Activated T-cell treated with anti-CD3 and anti-CD28 coated beads, Interleukin-2, amount 50 U/mL, for 72 hours (primary cell): ENCODE measurements at places on chromosomes 5 and 9.

DNA sequence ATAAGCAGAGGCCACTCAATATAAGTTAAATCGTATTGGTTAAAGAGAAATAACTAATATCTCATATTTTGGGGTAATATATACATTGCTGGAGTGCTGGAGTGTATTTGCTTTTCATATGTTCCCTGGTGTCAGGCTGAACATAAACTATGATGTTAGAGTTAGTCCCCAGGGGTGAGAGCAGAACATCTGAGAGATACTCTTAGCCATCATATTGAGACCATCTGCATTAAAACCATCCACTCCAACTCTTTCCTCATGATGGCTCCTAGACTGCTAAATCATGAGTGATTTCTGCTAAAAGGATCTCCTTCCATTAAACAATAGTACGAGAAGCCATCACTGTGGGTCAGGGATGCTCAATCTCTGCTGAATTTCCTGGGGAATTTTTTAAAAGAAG is 436.2 kb downstream of the DTWD2 start:
- no peak for DNase-seq

DNA sequence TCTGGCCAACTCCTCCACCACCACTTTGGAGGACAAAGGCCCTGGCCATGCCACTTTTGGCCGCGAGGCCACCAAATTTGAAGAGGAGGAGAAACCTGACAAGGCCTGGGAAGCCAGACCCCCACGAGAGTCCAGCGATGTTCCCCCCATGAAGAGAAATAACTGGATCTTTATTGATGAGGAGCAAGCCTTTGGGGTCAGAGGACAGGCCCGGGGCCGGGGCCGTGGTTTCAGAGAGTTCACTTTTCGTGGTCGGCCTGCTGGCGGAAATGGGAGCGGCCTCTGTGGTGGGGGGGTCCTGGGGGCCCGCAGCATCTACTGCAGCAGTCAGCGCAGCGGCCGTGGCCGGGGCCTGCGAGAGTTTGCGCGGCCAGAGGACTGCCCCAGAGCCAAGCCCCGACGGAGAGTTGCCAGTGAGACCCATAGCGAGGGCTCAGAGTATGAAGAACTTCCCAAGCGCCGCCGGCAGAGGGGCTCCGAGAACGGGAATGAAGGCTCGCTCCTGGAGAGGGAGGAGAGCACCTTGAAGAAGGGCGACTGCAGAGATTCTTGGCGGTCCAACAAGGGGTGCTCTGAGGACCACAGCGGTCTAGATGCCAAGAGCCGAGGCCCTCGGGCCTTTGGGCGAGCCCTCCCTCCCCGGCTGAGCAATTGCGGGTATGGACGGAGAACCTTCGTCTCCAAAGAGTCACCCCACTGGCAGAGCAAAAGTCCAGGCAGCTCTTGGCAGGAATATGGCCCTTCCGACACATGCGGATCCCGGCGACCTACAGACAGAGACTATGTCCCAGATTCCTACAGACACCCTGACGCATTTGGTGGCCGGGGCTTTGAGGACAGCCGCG is 27.4 kb upstream of the POMT1 start:
- DNase-seq, result no peak

DNA sequence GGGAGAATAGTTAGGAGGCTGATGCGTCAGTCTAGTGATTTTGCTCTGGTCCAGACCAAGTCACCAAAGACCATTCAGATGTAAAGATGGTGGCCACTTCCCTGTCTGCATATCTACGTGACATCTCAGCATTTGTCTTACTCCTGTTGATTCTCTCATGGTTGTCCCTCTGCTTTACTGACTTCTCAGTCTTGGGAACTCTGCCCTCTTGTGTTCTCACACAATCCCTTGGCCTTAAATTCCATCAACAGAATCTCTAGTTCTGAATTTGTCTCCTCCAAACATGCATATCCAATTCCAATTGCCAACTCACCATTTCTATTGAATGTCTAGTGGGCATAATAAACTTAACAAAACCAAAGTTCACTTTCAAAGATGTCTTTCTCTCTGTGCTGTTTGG is 147.8 kb downstream of the SLC24A2 start:
- no peak for DNase-seq

- DNase-seq, result no peak
Measured at GRCh38 chr9:128020692-128021091, 39.9 kb upstream of the EEIG1 start.

DNA sequence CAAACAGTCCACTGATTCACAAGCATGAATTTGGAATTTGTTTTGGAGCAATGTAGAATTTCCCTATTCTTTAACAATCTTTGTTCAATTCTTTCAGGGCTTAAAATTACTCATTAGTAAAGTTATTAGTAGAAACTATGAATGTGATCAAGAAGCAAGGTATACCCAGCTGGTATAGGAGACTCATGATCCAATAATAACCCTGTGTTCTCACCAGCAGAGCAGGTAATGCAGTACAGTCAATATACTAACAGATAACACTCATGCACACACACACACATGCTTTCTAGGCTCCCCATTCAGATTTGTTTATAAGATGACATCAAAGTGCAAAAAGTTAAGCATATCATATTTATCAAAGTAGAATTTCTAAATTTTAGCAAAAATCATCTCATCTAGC is 445.2 kb downstream of the ELAVL2 start:
- DNase-seq, result no peak

DNA sequence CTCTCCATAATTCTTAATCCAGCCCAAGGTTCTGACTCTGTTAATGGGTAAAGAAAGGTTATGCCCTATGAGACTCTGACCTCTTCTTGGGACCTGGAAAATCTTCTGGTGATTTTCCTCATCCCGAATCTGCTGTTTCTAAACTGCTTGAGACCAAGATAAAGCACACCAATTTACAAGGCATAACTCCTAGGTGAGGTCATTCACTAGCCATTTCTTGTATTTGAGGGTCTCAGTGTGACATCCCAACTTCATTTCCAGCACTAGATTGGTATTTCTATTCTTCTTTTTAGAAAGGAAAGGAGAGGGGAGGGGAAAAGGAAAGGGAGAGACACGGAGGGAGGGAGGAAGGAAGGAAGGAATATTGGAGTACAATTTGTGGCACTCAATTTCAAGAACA is 51.6 kb downstream of the SLC1A1 start:
- no peak for DNase-seq

DNA sequence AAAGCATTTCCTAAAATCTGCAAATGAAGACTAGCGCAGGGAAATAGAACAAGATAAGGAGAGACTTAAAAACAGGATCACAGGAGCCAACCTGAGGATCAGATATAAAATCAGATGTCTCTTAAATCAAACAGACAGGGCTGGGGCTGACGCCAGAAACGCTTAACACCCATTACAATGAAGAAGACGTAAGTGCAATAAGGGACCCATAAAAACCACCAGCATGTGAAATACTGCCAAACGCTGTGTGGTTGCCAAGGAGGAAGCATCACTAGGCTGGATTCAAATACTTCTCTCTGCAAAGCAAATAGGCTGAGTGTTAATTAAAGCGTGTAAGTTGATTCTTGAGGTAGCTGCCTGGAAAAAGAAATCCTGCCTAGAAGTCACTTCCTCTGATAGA is 74.4 kb upstream of the ATP10B start:
- DNase-seq, result no peak

- no peak for DNase-seq
Measured at GRCh38 chr5:97088774-97089148, 53.6 kb downstream of the LIX1 start.

GRCh38 chr5:97666783-97667182 is 483.7 kb upstream of the RIOK2 start:
- DNase-seq, result no peak

- no peak for DNase-seq
Measured at GRCh38 chr5:83394190-83394589, 77.4 kb upstream of the VCAN start.

DNA sequence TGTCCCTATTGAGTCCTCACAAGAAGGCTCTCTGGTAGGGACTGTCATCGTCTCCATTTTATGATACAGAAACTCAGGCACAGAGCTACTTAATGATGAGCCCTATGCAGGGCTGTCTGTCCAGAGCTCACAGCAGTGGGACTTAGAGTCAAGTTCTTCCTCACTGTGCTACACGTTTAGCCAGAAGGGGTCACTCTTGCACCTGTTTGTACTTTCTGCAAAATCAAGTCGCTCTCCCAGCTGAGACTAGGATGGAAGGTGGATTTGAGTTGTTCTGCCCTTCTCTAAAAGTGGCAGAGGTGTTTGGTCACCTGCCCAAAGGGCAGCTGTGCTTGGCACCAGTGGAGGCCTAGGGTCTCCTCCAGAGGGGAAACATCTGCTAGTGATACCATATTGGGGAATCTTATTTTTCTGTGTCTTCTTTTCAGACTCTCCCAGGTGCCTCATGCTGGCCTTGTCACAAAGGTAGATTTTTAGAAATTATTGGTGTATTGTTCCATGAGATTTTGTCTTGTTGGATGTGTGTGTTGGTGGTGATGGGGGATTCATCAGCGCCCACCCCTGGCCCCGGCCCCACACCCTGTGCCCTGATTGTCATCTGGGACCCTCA is 104.2 kb downstream of the PPARGC1B start:
- peak; percentile 58 for DNase-seq

GRCh38 chr5:4862500-4862899 is 277.6 kb upstream of the ADAMTS16 start:
- no peak for DNase-seq

GRCh38 chr9:79028101-79028500 is 543.7 kb upstream of the TLE4 start:
- no peak for DNase-seq

- peak; percentile 33 for DNase-seq
Measured at GRCh38 chr9:90642570-90643539, at the start of gene DIRAS2. TSS of gene DIRAS2 (minus strand) at chr9:90642824. CDS start at chr9:90613827, 28,997 bp downstream.

GRCh38 chr9:69996967-69997366 is 46.7 kb upstream of the MAMDC2 start:
- no peak for DNase-seq

- DNase-seq, result peak; percentile 74
Measured at GRCh38 chr5:111072949-111073682, 1.6 kb downstream of the TSLP start.

- DNase-seq, result peak; percentile 36
Measured at GRCh38 chr9:98993570-98993945, 49.9 kb downstream of the COL15A1 start.

DNA sequence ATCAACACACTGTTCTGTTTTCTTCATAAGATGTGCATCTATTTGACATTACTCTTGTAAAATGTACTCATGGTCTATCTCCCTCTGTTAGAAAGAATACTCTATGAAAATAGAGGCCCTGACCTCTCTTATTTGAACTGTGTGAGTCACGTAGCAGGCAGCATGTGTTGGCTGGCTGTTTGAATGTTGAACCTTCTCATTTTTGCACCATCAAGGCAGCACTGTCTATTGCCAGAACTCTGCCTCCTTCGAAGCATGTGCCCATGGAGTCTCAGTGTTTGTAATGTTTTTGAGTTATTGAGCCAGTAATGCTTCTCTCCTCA is 144.4 kb downstream of the ALDH1A1 start:
- no peak for DNase-seq

- DNase-seq, result peak; percentile 84
Measured at GRCh38 chr9:133371261-133371711, 4.6 kb downstream of the SURF4 start.

DNA sequence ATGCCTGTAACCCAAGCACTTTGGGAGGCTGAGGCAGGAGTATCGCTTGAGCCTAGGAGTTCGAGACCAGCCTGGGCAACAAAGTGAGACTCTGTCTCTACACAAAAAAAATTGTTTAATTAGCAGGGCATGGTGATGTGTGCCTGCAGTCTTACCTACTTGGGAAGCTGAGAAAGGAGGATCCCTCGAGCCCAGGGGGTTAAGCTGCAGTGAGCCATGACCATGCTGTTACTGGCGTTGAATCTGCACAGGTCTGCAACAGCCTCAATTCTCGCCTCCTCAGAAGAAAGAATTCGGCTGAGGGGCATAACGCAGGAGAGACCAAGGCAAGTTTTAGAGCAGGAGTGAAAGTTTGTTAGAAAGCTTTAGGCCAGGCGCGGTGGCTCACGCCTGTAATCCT is 18.0 kb downstream of the CCT5 start:
- no peak for DNase-seq

GRCh38 chr5:154899151-154899816 is 38.7 kb downstream of the GEMIN5 start:
- DNase-seq, result no peak

DNA sequence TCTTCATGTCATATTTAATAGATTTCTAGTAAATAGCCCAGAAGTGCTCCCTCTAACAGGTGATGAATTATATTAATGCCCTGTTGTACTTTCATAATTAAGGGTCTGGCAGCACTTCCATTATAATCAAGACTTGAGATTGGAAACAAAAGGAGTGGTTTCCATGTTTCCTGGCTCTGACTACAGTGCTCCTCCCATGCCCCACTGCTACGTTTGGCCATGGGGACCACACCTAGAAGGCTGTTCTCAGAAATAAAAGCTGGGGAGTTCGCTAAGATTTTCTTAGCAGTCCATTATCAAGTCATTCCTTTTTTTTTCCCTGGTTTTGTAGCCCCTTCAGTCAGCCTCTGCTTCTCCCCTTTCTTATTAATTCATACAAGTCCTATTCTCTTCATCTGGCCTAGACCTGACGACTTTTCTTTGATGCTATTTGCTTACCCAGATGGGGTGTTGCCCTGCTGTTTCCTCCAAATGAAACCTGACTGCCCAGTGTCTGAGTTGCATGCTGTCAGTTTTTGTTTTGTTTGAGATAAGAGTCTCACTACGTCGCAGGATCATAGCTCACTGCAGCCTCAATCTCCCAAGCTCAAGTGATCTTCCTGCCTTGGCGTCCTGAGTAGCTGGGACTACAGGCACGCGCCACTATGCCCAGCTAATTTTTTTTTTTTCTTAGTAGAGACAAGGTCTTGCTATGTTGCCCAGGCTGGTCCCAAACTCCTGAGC is 312.1 kb upstream of the EFNA5 start:
- DNase-seq, result no peak

DNA sequence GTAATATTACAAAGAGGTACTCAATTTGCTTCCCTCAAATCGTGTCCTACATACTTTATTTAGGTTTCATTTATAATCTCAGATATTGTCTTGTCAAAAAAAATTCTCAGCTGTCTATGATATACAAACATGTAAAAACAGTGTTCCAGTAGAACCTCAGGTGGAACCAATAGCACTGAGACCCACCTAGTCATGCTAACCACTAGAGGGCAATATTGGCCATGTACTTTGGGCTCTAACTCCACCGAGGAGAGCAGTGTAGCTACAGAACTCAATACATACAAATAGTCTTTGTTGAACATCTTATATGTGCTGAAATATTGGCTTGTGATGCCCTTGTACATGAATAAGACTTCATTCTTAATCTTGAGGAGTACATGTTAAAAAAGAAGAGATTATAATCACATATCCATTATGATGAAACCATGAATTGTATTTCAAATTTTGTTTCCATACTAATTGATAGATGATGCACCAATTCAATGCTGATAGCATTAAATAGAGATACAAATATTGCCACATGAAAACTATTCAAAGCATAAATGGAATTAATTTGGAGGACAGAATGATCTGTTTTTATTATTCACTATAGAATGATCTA is 71.2 kb upstream of the CNTLN start:
- DNase-seq, result no peak

GRCh38 chr5:55483885-55484284 is 50.9 kb downstream of the PLPP1 start:
- DNase-seq, result no peak
